ENCODE measurements at places on chromosomes 16 and 17. TPM values are rescaled to one million over a fixed set of nuclear protein-coding genes. Genes with fewer than 3 reads are reported as not detected.

STH gene
- 0.66 TPM for total RNA-seq

CAMKK1 gene
- total RNA-seq: 10.1 TPM

CBFA2T3 gene
- total RNA-seq: 1.2 TPM

ABCC11 gene
- total RNA-seq: 0.22 TPM

MMP15 gene
- 29.6 TPM for total RNA-seq

ELMO3 gene
- total RNA-seq: 0.10 TPM

CACNG3 gene
- 3.8 TPM for total RNA-seq

OTOP3 gene
- total RNA-seq: not detected

GAS2L2 gene
- total RNA-seq: 0.69 TPM

RHBDL1 gene
- total RNA-seq: 7.2 TPM

DNA sequence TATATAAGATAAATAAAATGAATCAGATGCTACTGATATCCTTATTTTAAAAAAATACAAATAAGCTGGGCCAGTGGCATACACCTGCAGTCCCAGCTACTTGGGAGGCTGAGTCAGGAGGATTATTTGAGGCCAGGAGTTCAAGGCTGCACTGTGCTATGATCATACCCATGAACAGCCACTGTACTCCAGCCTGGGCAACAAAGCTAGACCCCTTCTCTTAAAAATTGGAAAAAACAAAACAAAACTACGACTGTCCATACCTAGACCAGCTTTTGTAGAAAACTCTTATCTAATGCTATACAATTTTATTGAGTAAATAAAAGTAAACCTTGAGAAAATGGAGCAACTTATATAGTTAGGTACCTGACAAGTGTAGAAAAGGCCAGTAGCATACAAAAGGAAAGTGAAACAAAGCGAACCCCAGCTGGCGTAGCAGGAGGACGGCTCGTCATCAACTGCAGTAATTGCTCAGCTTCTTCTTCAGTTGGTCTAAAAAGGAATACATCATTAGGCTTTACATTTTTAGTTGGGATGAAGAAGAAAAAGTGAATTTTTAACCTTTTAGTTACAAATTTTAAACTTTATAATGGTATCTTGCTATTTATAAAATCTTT lies 23.6 kb downstream of the INTS2 start:
- DNase-seq: no peak

- DNase-seq: no peak
Observed at GRCh38 chr17:67867591-67867990, 42.3 kb downstream of the BPTF start.

DNA sequence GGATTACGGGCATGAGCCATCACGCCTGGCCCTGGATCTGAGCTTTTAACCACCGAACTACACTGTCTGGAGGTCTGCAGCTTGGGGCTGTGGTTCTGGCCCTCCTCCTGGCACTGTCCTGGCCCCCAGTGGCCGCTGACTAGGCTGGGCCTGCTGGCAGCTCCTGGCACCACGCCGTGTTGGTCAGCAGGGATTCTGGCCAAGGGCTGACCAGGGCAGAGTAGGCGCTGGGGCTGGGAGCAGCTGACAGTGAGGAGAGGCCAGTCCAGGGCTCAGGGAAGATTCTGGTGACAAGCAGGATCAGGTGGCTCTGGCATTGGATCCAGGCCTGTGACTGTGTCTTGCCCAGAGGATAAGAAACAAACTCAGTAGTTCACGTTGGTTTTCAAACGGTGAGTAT lies 14.6 kb downstream of the EEF2K start:
- DNase-seq: no peak

DNA sequence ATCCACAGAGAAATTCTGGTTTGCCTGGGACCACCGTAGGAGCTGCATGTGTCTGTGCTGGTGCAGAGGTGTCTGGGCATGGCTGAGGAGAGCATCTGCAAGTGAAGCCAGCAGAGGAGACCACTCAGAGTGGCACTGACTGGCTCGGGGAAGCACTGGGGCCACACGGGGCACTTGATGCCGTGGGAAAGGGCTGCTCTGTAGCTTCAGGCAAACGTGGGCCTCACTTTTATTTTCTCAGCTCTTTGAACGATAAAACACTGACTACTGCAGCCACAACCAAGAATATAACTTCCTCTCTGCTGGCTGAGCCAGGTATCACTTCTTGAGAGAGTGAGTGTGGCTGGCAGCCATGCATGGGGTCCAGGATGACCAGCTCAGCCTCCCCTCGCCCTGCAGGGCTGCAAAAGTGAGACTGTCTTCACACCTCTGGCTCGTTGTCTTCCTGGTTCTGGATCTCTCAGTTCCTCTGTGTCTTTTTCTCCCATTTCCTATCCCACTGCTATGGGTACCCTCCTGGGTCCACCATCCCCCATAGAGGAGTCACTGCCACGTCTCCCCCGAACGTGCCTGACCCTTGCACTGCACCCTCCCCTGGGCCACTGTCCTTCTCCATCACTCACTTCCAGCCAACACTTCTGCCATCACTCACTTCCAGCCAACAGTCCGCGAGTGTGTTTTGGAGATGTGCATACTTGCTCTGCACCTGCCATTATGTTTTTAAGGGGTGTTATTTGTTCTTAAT lies 201.4 kb upstream of the CHMP6 start:
- DNase-seq: no peak

- peak; percentile 86 for DNase-seq
Observed at GRCh38 chr16:78183437-78184237, 84.2 kb downstream of the WWOX start.

GRCh38 chr17:46160169-46160568 lies 33.1 kb downstream of the KANSL1 start:
- no peak for DNase-seq

GRCh38 chr16:61366006-61366405 lies 670.2 kb downstream of the CDH8 start:
- no peak for DNase-seq

GRCh38 chr17:3917391-3917931 lies 1.2 kb upstream of the P2RX1 start:
- DNase-seq: no peak

- DNase-seq: no peak
Observed at GRCh38 chr16:27424772-27425498, 23.0 kb downstream of the IL21R start.

DNA sequence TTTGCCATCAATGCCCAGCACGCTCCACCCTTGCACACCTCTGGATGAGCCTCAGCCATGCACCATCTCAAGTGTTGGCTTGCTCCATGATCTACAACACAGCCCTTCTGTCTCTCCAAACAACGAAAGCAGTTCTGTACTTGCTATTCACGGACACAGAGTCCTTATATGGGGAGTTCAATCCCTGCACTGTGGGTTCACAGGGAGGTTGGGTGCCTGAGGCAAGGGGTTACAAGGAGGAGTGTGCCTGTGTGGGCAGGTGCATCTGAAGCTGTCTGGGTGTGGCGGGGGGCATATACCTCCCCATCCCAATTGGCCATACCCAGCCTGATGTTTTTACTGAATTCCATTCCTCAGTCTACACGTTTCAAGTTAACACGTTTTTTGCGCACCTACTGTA lies 5.6 kb downstream of the RUNDC3A start:
- no peak for DNase-seq

DNA sequence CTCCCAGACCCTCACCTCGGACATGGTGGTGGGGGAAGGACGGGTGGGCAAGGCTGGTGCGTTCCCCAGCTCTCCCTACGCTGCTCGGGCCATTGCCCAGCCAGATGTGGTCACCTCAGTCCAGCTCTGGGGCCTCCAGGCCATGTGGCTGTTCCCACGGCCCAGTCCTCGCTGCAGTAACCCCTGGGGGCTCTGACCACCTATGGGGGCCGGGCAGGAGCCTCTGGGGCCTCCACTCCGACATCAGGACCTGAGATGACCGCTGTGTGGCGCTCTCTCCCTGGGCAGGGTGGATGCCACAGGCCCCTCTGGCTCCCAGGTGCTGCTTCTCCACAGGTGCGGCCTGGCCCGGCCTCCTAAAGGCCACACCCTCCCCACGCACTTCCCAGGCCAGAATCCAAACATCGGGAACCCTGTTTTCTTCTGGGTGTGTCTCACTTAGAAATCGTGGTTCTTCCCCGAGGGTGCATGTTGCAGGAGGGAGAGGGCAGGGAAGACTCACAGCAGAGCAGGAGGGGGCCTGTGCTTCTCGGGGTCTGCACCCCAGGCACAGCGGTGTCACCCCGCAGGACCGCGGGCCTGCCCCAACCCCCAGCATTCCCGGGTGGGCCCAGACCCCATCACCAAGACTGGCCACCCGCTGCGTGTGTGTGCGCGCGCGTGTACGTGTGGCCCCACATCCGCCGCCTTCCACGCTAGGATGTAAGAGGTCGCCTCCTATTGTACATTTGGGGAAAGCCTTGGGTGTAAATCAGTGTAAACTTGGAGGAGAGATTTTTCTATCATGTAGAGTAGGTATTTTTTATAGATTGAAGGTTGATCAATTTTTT lies 5.9 kb upstream of the CAPN15 start:
- no peak for DNase-seq

DNA sequence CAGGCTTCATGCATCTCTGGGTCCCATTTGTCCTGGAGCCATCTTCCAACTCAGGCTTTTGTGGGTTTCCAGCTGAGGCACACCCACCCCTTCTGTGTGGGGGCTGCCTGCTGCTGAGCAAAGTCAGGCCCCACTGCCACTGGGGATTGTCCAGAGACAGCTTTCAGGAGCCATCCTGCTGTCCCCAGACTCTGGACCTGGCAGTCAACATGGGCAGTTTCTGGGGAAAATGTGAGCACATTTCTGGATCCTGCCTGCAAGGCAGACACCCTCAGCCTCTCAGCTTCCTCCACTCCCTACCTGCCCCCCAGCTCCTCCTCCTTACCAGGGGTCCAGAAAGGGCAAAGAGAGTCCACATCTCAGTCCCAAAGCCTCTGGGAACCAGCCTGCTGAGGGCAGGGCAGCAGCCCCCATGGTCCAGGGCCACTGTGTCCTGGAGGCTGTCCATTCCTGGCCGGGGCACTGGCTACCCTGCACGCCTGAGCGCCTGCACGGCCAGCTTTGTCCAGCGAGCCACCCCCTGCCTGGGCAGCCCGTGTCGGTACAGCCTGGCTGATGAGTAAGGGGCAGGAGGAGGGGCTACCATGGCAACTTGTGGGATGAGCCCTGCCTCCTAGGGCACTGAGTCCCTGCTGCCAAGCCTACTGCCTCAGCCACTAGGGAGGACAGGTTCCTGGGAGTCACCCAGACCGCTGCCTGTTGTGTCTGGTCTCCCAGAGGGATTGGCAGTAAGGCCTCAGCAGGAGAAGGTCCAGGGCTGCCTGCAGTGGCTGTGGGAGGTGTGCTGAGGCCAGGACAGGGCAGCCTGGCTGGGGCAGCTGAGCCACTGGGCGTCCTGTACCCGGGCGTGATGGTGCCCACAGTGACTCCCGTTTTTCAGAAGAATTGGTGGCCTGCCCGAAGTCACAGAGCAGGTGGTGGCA lies at the start of gene SLC47A2:
SLC47A2 (minus strand) TSS at position 477 of the 923 bp plus-strand sequence; CDS start at position 448, 29 bp downstream.
- DNase-seq: peak; percentile 15

DNA sequence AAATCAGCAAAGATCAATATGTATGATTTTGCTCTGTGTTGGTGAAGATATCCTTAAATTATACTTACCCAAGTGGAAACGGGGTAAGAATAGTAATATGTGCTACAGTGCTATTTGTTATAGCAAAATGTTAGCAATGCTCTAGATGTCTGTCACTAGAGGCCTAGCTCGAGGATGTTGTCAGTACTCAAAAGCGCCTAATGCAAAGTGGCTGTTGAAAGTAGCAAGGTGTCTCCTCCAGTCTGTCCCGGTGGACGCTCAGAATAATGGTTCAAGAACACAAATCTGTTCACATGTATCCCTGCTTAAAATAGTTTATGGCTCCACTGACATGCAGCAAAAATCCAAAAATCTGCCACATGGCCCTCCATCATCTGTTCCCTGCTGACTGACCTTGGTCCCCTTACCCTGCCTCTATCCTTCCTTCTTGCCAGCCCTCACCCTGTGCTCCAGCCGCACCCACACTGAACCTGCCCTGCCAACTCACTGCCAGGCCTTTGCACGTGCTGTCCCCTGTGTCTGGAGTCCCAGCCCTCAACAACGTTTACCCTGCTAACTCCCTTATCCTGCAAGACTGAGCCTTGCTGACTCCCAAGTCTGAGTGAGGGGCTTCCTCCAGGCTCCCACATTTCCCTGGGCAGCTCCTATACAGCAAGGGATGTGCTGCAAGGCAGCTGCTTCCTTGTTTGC lies 9.6 kb upstream of the RNF112 start:
- DNase-seq: no peak

DNA sequence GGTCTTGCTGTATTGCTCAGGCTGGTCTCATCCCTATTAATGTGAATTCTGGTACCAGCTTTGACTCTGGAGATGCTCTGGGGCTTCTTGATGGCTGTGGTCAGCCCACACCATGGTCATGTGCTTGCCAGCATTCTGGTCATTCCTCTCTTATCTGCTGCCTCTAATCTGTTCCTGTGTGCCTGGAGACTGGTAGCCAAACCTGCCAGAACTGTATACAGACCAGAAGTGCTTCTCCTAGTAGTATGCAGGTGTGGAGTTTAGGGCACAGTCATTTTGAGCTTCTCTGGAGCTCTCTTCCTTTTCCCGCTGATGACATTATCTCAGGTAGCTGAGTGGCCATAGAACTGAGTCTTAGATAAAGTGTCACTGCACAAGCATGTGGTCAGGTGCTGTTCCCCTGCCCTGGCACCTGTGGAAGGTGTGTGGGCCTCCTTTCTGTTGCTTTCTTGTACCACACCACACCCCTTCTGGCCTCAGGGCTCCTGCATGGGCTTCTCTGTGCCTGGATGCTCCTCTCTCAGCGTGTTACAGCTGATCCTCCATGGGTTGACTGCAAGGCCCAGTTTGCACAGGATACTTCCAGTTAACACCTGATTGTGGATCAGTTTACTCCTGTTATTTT lies 162.7 kb downstream of the SPECC1 start:
- no peak for DNase-seq

DNA sequence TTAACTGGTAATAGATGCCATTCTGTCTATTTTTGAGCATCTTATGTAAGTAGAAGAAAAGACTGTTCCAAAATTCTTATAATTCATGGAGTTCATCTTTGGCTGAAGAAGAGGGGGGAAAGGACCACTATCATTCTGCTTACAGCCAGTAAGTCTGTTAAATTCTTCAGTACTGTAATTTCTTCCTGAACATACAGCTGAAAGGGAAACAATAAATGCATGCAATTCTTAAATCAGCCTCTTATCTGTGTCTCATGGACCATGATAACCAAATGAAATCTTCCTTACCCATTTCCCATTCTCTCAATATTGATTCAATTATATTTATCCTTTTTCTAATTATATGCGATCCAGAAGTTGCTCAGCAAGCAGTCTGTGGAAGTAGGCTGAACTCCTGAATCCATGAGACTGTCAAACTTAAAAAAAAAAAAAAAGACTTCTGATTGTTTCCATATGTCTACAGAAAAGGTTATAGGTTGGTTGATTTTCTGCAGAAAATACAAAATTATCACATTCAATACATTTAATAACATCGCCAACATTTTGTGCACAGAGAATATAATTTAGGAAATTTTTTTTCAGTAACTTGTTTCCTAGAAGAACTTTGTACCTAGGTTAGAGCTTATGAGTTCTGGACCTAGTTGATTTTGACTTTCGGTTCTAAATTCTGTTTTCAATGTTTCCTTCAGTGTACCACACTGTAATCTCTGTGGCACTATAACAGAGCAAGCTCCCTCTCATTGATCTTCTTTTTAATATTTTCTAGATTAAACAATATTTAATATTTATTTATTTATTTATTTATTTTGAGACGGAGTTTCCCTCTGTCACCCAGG lies 1.2 kb upstream of the ABCA9 start:
- no peak for DNase-seq

GRCh38 chr17:50114849-50115357 lies 15.1 kb downstream of the SAMD14 start:
- DNase-seq: peak; percentile 79
